GM18507 (cell line): ENCODE measurements at places on chromosomes 13 and 19.

DNA sequence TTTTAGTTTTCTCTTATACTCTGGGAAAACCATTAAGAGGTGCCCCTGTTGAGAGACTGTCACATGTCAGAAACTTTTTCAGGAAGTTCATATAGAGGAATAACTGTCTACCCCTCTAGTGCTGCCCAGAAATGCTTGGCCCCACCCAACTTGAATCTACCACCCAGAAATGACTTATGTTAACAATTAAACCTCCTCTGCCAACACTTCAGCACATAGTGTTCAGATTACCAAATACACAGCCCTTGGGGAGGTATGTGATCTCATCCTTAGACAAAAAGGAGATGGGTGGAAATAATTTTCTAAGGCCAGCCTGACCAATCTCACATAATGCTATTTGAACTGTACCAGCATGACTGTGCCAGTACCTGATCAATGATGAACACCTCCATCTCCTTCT is 35.6 kb downstream of the CCDC169 start:
- no peak for DNase-seq

DNA sequence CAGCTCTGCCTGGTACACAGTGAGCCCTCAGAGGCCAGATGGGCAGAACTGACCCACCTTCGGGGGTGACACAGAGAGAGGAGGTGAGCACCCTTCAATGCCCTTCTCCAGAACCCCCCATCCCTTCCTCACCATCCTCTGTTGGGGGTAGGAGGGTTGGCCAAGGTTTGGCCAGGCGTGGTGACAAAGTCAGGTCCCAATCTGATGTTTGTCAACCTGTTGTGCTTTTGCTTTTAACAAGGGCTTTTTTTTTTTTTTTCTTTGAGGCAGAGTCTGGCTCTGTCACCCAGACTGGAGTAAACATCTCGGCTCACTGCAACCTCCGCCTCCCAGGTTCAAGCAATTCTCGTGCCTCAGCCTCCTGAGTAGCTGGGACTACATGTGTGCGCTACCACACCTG is 7.3 kb downstream of the PTGIR start:
- no peak for DNase-seq

DNA sequence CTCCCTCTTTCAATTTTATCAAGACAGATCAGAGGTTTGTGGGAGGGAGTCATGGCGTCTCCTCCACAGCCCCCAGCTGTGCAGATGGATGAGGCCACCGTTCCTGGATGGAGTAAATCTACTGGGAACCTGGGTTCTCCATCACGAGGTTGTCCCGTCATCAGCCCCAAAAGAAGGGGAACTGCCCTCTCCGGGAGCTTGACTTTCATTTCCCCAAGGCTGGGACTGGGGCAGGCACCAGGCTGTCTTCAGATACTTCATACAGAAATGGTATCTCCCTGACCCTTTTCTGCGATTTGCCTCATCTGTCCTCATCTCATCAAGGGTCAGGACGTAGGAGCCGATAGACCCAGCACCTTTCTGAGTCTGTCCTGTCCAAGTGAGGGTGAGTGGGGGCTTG is 9.8 kb downstream of the LILRB2 start:
- no peak for DNase-seq

GRCh38 chr13:27775943-27776342 is 16.3 kb upstream of the GSX1 start:
- no peak for DNase-seq

DNA sequence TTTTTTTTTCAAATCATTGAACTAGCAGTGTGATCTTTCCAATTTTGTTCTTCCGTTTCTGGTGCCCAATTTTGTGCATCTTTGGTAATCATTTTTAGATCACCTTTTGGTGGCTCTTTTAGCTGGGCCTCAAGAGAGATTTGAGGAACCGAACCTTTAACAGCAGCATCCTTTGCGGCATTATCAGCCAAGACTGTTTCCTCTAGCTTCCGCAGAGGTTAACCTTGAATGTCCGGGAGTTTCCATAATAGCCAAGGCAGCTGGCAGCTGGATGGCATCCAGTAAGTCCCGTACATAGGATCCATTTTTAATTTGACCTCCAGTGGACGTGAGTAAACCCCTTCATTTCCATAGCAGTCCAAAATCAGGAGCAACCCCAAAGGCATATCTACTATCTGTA is 9.6 kb downstream of the IRGC start:
- peak; percentile 39 for DNase-seq

- DNase-seq = no peak
Observed at GRCh38 chr19:44308011-44308410, 3.2 kb upstream of the ZNF235 start.

DNA sequence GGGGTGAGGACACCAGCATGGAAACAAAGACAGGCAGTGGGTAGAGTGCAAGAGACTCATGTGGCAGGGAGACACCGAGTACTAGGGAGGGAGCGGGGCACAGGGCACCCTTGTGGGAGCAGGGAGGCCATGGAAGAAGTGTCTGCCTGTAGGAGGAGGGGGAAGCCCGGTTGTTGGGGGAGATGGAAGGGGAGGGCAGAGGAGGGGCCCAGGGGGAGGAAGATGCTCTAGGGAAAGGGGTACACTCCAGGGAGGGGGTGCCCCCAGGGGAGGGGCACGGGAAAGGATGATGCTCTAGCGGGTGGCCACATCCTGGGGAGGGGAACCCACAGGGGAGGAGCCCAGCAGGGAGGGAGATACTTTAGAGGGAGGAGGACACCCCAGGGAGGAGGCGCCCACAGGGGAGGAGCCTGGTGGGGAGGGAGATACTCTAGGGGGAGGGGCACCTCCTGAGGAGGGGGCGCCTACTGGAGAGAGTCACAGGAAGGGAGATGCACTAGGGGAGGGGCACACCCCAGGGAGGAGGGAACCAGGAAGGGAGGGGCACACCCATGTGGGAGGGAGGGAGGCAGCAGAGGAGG is 24.9 kb downstream of the CPAMD8 start:
- no peak for DNase-seq

DNA sequence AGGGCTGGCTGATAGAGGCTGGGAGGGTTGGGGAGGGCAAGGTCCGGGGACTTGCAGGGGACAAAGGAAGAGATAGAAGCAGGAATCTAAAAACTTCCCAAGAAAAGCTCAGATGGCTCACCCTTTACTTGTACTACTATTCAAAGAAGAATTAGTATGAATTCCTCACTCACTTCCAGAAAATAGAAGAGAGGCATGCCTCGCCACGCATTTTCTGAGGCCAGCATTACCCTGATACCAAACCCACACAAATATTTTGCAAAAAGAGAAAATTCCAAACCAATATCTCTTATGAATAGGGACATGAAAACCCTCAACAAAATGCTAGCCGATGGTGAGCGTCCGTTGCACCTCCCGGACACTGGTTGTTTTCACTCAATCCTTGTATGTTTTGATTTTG is 54.0 kb downstream of the ING1 start:
- no peak for DNase-seq

- DNase-seq = no peak
Observed at GRCh38 chr13:47843005-47843404, 158.1 kb downstream of the SUCLA2 start.

DNA sequence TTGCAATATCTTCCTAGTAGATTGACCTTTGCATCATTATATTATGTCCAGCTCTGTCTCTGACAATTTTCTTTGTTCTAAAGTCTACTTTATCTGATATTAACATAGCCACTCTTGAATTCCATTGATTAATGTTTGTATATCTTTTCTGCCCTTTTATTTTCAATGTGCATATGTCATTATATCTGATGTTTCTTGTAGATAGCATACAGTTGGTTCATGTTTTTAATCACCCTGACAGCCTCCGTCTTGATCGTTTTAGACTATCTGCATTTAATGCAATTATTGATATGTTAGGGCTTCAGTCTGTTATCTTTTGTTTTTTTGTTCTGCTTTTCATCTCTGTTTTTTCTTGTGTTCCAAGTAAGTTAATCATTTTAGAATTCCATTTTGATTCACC is 159.8 kb downstream of the ENOX1 start:
- no peak for DNase-seq

DNA sequence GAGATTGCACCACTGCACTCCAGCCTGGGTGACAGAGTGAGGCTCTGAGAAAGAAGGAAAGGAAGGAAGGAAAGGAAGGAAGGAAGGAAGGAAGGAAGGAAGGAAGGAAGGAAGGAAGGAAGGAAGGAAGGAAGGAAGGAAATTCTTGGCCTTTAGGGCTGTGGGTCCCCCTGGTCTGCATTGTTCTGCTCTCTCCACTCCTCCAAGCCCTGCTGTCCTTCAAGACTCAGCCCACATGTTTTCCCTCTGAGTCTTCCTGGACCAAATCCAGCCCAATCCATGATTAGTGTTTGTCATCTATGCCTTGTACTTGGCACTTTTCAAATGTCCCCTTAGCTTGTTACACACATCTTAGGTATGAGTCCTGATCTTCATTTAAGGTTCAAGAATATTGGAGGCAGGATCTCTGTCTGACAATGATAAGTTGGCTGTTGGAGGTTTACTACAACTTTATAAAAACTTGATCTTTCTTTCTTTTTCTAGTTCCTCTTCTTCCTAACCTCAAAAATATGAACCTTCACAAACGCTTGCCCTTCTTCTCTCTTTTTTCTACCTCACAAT is 48.8 kb upstream of the INTS6 start:
- DNase-seq = no peak

- no peak for DNase-seq
Observed at GRCh38 chr13:79658333-79658975, 177.5 kb downstream of the NDFIP2 start.

- DNase-seq = no peak
Observed at GRCh38 chr19:54561840-54562239, 11.8 kb upstream of the LILRA2 start.

GRCh38 chr13:48038761-48039160 is 1.2 kb downstream of the NUDT15 start:
- DNase-seq = no peak

DNA sequence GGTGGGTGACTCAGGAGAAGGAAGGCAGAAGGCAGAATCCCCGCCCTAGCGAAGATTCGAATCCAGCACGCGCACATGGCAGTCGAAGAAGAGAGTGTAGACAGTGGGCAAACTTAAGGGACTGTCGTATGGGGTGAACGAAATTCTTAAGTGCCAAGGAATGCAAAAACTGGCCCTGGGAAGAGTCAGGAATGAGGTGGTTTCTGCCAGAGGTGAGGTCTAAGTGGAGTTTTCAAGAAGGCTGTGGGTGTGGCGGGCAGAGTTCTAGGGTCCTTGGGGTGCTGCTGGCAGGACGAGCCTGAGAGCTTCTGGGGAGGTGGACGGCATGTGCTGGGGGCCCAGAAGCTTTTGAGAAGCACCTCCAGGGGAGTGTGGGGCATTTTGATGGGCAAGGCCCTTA is 63.9 kb upstream of the RNF113B start:
- DNase-seq = no peak

- no peak for DNase-seq
Observed at GRCh38 chr19:52221031-52221430, 31.2 kb downstream of the PPP2R1A start.

- no peak for DNase-seq
Observed at GRCh38 chr19:38663957-38664502, 16.6 kb downstream of the ACTN4 start.

GRCh38 chr13:35833031-35833430 is 298.2 kb downstream of the DCLK1 start:
- DNase-seq = no peak

DNA sequence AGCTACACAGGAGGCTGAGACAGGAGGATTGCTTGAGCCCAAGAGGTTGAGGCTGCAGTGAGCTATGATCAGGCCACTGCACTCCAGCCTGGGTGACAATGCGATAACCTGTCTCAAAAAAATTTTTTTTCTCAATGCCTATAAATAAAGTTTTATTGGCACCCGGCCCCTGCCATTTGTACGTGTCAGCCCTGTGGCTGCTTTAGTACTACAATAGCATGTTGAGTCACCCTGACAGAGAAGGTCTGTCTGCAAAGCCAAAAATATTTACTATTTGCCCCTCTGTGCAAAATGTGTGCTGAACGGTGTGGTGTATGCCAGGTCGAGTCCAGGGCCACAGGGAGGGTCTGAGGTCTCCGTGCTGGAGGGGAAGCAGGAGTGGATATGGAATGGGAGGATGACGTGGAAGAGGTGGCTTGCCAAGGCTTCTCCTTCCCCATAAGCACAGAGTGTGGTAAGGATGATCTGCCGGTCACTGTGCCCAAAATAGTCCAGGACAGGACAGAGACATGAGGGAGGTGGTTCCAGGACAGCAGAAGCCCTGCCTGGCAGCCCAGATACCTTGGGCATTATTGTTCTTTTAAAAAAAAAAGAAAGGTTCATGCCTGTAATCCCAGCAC is 10.0 kb downstream of the NMRK2 start:
- no peak for DNase-seq

DNA sequence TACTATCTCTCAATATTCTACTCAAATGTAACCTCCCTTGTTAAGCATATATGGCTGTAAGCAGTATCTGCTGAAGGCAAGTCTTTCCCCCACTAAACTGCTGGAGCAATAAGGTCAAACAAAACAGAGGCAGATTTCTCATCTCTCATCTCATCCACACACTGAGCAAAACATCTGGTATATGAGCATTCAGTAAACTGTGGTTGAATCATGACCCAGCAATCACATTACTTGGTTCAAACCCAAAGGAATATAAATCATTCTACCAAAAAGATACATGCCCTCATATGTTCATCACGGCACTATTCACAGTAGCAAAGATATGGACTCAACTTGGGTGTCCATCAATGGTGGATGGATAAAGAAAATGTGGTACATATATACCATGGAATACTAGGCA is 344.4 kb downstream of the SUCLA2 start:
- DNase-seq = no peak

GRCh38 chr19:13134626-13135025 is 15.5 kb downstream of the STX10 start:
- DNase-seq = no peak

DNA sequence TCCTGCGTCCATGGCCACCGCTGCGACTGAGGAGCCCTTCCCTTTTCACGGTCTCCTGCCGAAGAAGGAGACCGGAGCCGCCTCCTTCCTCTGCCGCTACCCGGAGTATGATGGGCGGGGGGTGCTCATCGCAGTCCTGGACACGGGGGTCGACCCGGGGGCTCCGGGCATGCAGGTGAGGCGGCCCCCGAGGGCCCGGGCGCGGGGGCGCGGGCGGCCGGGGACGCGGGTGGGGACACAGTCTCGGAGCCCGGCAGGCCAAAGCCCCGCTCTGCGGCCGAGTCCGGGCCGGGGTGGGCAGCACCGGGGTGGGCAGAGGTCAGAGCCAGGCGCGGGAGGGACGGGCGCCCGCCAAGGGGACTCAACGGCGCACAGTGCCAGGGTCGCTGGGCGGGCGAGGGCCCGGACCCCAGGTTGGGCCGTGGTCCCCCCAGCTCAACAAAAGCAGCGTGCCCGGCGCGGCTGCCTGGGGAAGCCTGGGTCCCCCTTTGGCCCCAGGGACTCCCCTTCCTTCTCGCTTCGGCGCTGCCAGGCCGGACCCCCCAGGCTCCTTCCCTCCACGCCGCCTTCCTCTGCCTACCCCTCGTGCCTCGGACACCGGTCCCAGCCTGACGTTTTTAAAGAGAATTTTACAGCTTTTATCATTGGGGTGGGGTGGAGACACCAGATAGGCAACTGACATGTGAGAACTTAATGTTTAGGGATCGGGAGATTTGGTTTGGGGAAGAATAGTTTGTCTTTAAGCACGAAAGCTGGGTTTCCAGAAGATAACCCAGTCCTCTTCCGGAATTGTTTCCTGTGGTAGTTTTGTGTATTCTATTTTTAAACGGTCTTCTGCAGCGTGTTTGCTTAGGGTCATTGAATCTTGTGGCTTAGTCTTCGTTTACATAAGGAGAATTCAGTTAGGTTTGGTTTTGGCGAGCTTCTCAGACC is 509 bp downstream of the TPP2 start:
- peak; percentile 4 for DNase-seq
